CD4-positive, alpha-beta T cell treated with Interleukin-15 for 1 hour (primary cell): ENCODE measurements at places on chromosomes 13 and 19.

DNA sequence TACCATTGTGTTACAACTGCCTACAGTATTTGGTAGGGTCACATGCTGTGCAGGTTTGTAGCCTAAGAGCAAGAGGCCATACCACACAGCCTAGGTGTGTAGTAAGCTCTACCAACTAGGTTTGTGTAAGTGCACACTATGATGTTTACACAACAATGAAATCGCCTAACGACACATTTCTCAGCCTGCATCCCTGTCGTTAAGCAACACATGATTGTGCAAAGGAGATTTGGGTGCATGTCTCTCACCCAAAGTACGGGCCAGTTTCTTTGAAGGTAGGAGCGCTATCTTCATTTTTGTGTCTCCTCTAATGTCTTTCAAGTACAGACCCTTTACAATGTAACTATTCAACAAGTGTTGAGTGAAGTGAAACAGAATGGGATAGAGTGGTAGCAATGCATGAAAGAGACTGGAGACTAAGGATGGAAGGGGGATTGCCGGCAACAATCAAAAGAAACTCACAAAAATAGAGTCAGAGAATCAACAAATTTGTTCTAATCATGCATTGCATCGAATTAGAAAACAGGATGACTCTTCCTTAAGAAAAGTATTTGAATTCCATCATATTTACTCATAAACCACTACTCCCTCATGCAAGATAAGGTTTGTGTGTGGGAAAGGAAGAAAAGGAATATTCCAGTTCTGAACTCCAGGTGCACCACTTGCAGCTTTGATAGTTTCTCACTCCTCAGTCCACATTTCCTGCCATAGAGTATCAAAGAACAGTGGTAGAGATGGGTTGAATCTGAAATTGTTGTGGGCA lies 60.2 kb upstream of the TNFRSF19 start:
- DNase-seq, result no peak

- no peak for DNase-seq
These were observed 20.9 kb downstream of the ZNF536 start for GRCh38 chr19:30393046-30393445.

- no peak for DNase-seq
These were observed 13.9 kb downstream of the ERICH6B start for GRCh38 chr13:45601680-45602079.

DNA sequence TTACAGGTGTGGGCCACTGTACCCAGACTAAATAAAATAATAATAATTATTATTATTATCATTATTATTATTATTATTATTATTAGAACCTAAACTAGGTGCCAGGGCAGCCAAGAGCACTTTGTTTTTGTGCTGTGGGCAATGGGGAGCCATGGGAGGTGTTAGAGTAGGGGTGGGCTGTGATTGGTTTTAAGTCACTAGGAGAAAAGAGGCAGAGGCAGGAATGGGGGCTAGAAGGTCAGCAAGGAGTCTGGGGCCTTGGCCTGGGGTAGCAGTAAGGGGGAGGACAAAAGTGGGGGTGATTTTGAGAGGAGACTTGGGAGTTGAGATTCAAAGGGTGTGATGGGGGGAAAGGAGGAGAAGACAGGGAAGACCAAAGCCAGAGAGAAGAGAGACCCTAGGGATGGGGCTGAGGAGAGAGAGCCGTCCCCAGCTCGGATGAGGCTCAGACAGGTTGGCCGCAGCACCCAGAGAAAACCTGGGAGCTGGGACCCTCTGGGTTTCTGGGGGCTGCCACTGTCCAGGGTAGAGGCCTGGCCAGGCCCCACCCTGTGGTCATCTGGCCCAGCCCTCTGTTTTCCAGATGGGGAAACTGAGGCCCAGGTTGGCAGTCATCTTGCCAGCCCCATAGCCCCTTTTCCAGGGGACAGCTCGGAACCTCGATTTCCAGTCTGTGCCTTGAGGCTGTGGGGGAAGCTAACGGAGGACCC lies 17.8 kb upstream of the BTBD2 start:
- no peak for DNase-seq

GRCh38 chr13:65095161-65096082 lies 2134.7 kb downstream of the PCDH9 start:
- DNase-seq, result no peak

DNA sequence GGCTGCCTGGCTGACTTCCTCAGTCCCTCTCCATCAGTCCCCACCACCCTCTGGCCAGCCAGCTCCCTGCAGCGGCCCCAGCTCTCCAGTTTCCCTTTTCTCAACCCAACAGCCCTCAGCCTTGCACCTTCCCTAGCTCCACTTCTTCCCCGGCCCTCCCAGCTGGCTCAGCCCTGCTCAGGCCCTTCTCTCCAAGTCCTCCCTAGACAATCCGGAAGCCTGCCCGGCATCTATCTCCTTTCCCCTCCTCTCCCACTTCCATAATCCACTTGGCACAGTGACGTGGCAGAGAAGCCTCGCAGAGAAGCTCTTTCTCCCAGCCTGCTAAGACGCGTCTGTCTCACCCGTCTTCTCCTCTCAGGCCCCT lies 1.1 kb downstream of the UBXN6 start:
- DNase-seq, result peak; percentile 28

GRCh38 chr19:51660975-51661600 lies 14.5 kb upstream of the SIGLEC14 start:
- peak; percentile 33 for DNase-seq

DNA sequence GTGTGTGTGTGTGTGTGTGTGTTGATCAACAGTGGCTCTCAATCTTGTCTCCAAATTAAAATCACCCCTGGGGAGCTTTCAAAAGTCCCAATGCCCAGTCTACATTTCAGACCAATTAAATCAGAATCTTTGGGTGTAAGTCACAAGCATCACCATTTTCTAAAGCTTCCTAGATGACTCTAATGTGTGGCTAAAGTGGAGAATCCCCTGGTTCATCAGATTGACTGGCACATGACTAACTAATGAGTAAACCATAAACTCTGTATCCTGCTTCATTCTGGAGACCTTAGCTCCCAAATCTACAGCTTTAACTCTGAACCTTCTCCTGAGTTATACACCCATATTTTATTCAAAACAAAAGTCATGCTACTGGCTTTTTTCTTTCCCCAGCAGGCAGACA lies 131.3 kb downstream of the SUCLA2 start:
- no peak for DNase-seq

- no peak for DNase-seq
These were observed 10.7 kb downstream of the ZNF846 start for GRCh38 chr19:9757544-9758501.

GRCh38 chr19:54434112-54434872 lies 14.7 kb upstream of the LENG8 start:
- DNase-seq, result no peak

- DNase-seq, result no peak
These were observed 3.6 kb downstream of the LTBP4 start for GRCh38 chr19:40604647-40605215.
